ENCODE measurements at places on chromosomes 5 and 9. TPM values are rescaled to one million over a fixed set of nuclear protein-coding genes. Genes with fewer than 3 reads are reported as not detected.

GRCh38 chr5:173963182-173963838, 25.7 kb upstream of the C5orf47 start:
- peaks cover 6% of the 10 kb centered on the region for H3K4me1 ChIP-seq
- no peak overlapping the region for H3K27ac ChIP-seq
- no peak for DNase-seq
- no peaks in the 10 kb centered on the region for H3K36me3 ChIP-seq
- no peaks in the 10 kb centered on the region for H3K27me3 ChIP-seq
- no peak overlapping the region for H3K4me3 ChIP-seq

AGPAT2 gene
- 8.2 TPM for total RNA-seq

TAF11L12 gene
- not detected for total RNA-seq

- DNase-seq = no peak
- H3K27me3 ChIP-seq = no peaks in the 10 kb centered on the region
- H3K36me3 ChIP-seq = no peaks in the 10 kb centered on the region
- no peak overlapping the region for H3K27ac ChIP-seq
- H3K4me1 ChIP-seq = no peaks in the 10 kb centered on the region
Observed at GRCh38 chr5:54159153-54159892, 151.1 kb downstream of the ARL15 start.

ADCY2 gene
- 0.42 TPM for total RNA-seq

DNA sequence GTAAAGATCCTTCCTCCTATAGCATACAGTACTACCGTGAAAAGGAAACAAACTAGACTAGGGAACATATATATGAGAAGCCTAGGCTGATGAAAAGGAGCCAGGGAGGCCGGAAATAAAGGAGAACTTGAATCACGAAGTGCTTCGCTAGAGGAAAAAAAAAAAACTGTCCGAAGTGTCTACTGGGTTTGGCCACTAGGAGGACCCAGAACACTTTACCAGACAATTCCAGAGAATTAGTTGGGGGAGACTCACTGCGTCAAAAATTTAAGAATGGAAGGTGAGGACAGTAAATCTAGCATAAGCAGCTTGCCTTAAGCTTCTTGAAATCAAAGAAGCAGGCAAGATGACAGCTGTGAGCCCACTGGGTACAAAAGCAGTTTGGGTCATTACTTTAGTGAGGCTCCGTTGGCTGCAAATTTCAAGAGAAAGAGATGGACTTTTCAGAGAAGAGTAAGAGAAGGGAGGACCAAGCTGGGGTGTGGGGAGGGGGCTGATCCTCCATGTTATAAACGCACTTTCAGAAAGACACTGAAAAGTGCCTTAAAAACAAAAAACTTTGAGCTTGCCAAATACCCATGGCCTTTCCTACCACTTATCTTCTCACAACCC, 47.4 kb downstream of the P4HA2 start:
- no peaks in the 10 kb centered on the region for H3K4me1 ChIP-seq
- H3K4me3 ChIP-seq = no peak overlapping the region
- no peak overlapping the region for H3K27ac ChIP-seq
- no peak for DNase-seq
- no peaks in the 10 kb centered on the region for H3K36me3 ChIP-seq
- H3K27me3 ChIP-seq = no peaks in the 10 kb centered on the region

DNA sequence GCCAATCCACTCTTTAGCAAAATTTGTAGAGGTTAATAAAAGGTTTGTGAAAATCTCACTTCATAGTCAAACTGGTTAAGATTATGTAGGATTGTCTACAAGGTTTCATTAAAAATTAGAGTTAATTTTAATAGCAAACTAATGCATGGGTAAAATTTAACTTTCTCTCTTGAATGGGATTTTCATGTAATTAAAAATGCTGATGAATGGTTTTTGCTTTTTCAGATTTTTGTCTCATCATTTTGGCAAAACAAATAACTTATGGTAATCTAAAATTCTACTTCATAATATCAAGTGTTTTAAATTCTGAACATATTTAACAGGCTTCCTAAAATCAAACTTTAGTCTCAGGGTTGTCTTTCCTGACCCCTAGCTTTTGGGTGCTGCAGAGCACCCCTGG, 113.8 kb upstream of the FAM174A start:
- H3K4me3 ChIP-seq = no peak overlapping the region
- no peaks in the 10 kb centered on the region for H3K36me3 ChIP-seq
- H3K4me1 ChIP-seq = no peaks in the 10 kb centered on the region

GABBR2 gene
- 0.14 TPM for total RNA-seq

GRCh38 chr5:149323210-149323609, 22.1 kb upstream of the GRPEL2 start:
- H3K27me3 ChIP-seq = no peaks in the 10 kb centered on the region
- no peaks in the 10 kb centered on the region for H3K36me3 ChIP-seq
- H3K4me3 ChIP-seq = no peak overlapping the region
- no peak for DNase-seq

- H3K4me1 ChIP-seq = no peaks in the 10 kb centered on the region
- no peak overlapping the region for H3K27ac ChIP-seq
- no peak for DNase-seq
Observed at GRCh38 chr9:100652850-100653249, 75.0 kb downstream of the CAVIN4 start.

- H3K27me3 ChIP-seq = no peaks in the 10 kb centered on the region
- DNase-seq = no peak
- no peaks in the 10 kb centered on the region for H3K4me1 ChIP-seq
- no peak overlapping the region for H3K27ac ChIP-seq
- no peak overlapping the region for H3K4me3 ChIP-seq
- H3K36me3 ChIP-seq = no peaks in the 10 kb centered on the region
Observed at GRCh38 chr5:168447808-168448207, 38.5 kb upstream of the RARS1 start.

HINT2 gene
- total RNA-seq = 68.4 TPM

DNA sequence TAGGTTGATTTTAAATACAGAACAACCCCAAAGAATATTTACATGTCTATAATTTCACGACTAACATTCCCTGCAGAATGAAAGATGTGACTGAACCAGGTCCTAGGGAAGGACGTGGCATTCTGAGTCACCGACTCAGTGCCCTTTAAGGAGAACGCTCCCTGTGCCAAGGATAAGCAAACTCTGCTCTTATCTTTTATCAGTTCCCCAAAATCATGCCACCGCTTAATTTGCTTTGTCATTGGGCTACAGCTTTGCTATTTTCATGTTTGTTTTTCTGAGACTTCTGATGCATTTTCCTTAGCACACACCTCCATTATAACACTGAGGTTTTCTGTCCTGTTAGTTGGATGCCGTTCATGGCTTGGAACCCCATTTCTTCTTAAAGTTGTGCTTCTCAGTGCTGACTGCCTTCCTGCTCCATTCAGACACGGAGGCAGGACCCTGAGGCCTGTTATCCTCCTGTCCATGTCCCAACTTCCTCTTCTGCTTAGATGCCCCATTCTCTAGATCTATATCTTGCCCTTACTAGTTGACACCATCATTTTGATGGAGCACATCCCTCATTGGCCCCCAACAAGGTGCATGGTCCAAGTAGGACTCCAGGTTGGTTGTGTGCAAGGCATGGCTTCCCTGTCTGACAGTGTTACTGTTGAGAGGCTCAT, 11.2 kb upstream of the SEMA4D start:
- peak overlapping the region; percentile 38 for H3K27ac ChIP-seq
- H3K4me1 ChIP-seq = peaks cover 33% of the 10 kb centered on the region
- no peak for DNase-seq
- no peaks in the 10 kb centered on the region for H3K27me3 ChIP-seq
- H3K36me3 ChIP-seq = no peaks in the 10 kb centered on the region
- no peak overlapping the region for H3K4me3 ChIP-seq

GRCh38 chr9:19102181-19102630, 498 bp downstream of the HAUS6 start:
- no peaks in the 10 kb centered on the region for H3K36me3 ChIP-seq
- no peaks in the 10 kb centered on the region for H3K27me3 ChIP-seq
- peak overlapping the region; percentile 78 for H3K27ac ChIP-seq
- peak; percentile 59 for DNase-seq
- peak overlapping the region; percentile 92 for H3K4me3 ChIP-seq
- H3K4me1 ChIP-seq = peaks cover 17% of the 10 kb centered on the region

TEK gene
- total RNA-seq = 2.4 TPM

- peak overlapping the region; percentile 13 for H3K27ac ChIP-seq
- no peaks in the 10 kb centered on the region for H3K36me3 ChIP-seq
- DNase-seq = no peak
- no peaks in the 10 kb centered on the region for H3K4me1 ChIP-seq
- no peak overlapping the region for H3K4me3 ChIP-seq
- H3K27me3 ChIP-seq = no peaks in the 10 kb centered on the region
Observed at GRCh38 chr5:15008921-15009320, 137.3 kb upstream of the ANKH start.

- H3K4me3 ChIP-seq = peak overlapping the region; percentile 88
- H3K27me3 ChIP-seq = no peaks in the 10 kb centered on the region
- H3K4me1 ChIP-seq = peaks cover 25% of the 10 kb centered on the region
- no peak for DNase-seq
Observed at GRCh38 chr9:35749515-35750255, 598 bp downstream of the RGP1 start.

DNA sequence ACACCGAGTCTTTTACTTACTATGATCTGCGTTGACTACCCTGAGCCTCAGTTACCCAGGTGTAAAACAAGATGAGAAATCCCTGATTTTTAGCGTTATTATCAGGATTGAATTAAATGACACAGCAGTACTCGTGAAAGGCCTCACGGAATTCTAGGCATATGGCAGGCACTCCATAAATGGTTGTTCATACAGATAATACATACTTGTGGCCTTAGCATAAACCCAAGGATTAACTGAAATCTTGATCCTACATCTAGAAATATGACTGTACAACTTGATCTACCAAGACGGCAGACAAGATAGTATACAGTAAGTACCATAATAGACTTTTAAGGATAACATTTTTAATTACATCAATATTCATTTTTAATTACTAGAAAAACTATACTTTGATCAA, 409.8 kb downstream of the BNC2 start:
- H3K27ac ChIP-seq = no peak overlapping the region
- H3K4me1 ChIP-seq = no peaks in the 10 kb centered on the region
- H3K36me3 ChIP-seq = no peaks in the 10 kb centered on the region
- no peak for DNase-seq

IL9 gene
- total RNA-seq = 0.52 TPM

- H3K4me1 ChIP-seq = no peaks in the 10 kb centered on the region
- no peaks in the 10 kb centered on the region for H3K36me3 ChIP-seq
- no peak overlapping the region for H3K4me3 ChIP-seq
- no peak for DNase-seq
Observed at GRCh38 chr5:54021431-54022164, 288.8 kb downstream of the ARL15 start.

GRCh38 chr5:156476678-156477077, 149.7 kb downstream of the SGCD start:
- no peak overlapping the region for H3K27ac ChIP-seq
- no peak for DNase-seq
- H3K4me3 ChIP-seq = no peak overlapping the region
- H3K27me3 ChIP-seq = no peaks in the 10 kb centered on the region
- H3K36me3 ChIP-seq = no peaks in the 10 kb centered on the region

FABP6 gene
- total RNA-seq = 13.0 TPM

- peaks cover 73% of the 10 kb centered on the region for H3K36me3 ChIP-seq
- DNase-seq = no peak
- no peaks in the 10 kb centered on the region for H3K27me3 ChIP-seq
Observed at GRCh38 chr5:177195307-177195952, 61.9 kb downstream of the NSD1 start.

DNA sequence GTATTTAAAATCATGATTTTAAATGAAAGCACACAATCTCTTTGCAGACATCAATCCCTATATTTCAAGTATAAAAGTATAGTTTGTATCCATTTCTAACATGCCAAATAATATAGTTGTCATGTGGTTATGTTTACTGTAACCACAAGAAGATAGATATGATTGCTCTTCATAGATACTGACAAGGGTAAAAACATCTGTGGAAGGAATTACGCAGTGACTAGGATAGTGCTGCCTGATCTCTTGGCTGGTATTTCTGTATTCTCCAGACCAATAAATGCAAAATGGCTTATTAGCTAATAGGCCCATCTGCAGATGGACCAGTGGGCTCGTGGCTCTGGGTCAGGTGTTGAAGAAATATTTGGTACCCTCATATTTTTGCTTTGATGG, 34.9 kb upstream of the FBN2 start:
- no peaks in the 10 kb centered on the region for H3K4me1 ChIP-seq
- no peak for DNase-seq
- H3K27ac ChIP-seq = no peak overlapping the region
- no peaks in the 10 kb centered on the region for H3K27me3 ChIP-seq
- H3K4me3 ChIP-seq = no peak overlapping the region

GRCh38 chr5:114581136-114581535, 219.3 kb downstream of the KCNN2 start:
- H3K27me3 ChIP-seq = no peaks in the 10 kb centered on the region
- no peaks in the 10 kb centered on the region for H3K4me1 ChIP-seq
- H3K4me3 ChIP-seq = no peak overlapping the region
- DNase-seq = no peak

DNA sequence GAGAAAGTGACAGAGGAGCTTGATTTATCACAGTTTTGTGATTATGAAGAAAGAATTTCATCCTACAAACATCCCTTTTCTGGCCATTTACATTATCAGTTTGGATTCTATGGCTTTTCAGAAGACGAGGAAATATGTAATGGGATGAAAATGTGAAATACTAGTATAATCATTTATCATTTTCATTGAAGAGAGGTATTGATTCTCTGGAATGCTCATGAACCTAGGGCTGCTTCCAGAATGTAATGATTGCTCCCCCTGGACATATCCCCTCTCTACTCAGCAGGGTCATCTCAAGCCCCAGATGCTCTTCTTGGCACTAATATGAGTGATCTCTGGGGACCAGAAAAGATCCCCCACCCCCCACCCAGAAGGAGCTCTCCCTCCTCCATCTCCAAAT, 106.7 kb upstream of the ZNF618 start:
- H3K4me3 ChIP-seq = no peak overlapping the region
- no peak for DNase-seq
- no peak overlapping the region for H3K27ac ChIP-seq
- no peaks in the 10 kb centered on the region for H3K27me3 ChIP-seq

DNA sequence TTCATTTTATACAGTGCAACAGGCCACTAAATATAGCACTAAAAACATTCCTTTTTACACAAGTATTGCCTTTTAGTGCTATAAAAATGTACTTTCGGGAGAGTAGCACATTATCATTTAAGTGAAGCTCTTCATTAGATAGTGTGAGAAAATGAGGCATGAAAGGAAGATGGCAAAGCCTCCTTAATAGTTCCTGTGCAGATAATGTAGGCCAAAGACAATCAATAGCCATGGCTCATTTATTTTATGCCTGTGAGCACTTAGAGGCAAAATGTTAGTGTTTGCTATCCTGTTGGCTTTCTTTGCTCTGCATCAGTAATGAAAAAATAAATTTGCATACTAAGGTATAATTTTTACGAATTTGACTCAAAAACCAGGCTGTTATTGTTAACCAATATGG, 929.5 kb upstream of the C9orf72 start:
- no peaks in the 10 kb centered on the region for H3K36me3 ChIP-seq
- no peak for DNase-seq
- no peak overlapping the region for H3K27ac ChIP-seq
- no peak overlapping the region for H3K4me3 ChIP-seq
- H3K4me1 ChIP-seq = no peaks in the 10 kb centered on the region

PRUNE2 gene
- total RNA-seq = 3.4 TPM

All from thymus (tissue), 14 donors.